ENCODE measurements at places on chromosomes 7 and 10.

GRCh38 chr10:101000915-101001658 is 1.5 kb downstream of the LZTS2 start:
- DNase-seq, result no peak

- DNase-seq, result no peak
Observed at GRCh38 chr7:137671920-137672319, 174.9 kb downstream of the DGKI start.

GRCh38 chr7:33806298-33807154 is 98.8 kb upstream of the BMPER start:
- DNase-seq, result no peak

DNA sequence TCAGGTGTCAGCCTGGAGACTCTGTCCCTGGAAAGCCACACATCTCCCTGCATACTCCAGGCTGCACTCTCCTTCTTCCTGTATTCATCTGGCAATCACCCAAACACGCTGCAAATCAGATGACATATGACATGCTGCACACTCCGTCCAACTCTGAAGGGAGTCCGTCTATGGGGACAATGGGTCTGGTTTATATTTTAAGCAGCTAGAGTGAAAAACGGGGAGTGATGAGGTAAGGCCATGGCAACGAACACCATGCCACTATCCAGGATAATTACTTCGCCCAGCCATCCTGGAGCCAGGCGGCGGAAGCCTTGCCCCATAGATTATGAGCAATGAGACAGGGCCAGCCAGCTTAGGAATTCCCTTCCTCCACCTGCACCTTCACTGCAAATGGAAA is 140.1 kb downstream of the PLXNA4 start:
- no peak for DNase-seq

DNA sequence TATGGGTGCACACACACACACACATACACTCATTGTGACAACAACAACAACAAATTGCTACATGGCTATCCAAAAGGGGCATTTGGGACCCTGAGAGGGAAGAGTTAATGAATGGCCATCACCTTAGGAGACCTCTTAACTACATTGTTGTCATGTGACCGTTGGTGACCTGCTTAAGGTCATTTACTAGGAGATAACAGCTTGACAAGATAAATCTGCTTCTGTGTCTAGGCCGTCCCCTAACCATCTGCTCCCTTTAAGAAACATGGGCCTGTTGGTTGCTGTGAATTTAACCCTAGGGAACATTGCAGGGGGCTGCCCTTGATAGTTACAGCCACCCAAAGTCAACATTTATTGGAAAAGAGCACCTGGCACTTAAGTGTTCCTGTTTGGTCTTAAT is 29.7 kb downstream of the C1QL3 start:
- DNase-seq, result no peak

DNA sequence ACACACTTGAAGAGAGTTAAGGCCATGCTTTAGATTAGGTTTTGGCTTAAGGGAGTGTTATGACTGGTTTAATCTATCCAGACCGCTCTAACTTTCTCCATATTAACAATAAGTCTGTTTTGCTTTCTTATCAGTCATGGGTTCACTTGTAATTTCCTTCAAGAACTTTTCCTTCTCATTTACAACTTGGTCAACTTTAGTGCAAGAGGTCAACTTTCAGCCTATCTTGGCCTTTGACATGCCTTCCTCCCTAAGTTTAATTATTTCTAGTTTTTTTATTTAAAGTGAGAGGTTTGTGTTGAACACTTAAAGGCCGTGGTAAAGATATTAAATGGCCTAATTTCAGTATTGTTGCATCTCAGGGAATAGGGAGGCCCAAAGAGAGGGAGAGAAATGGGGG is 75.6 kb downstream of the MKLN1 start:
- DNase-seq, result no peak

DNA sequence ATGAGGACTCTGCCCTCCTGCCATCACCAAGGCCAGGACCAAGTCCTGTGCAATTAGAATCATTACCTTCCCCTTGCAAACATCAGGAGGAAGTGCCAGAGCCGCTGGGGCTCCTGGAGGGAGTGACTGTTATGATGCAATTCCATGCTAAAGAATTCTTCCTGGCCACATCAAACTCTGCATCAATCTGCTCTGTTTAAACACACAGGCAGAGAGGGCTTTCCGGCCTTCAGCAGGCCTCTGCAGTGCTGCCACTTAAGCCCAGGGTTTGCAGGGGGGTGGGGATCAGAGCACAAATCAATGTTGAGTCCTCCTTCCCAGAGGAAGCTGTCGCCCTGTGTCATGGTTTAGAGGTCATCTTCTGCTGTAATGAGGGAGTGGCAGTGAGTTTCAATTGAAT is 58.1 kb downstream of the CTBP2 start:
- no peak for DNase-seq

- DNase-seq, result no peak
Observed at GRCh38 chr7:149831741-149832219, 6.4 kb upstream of the ZNF862 start.

DNA sequence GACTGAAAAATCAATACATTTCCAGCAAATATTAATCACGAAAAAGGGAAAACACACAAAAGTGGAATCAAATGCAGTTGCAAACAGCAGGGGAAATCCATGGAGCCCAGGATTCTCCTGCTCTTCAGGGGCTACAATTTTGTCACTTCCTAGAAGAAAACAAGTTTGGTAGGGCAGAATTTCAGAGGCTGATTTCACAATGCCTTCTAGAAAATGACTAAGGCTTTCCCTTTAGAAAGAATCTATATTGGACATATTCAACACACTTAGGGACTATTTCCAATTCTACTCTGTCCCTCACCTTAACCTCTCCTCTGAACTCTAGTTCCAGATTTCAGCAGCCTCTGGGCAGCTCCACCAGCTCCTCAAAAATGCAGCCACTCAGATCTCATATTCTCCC is 111.3 kb downstream of the HECTD2 start:
- no peak for DNase-seq

- DNase-seq, result no peak
Observed at GRCh38 chr7:108537229-108537628, 11.3 kb upstream of the PNPLA8 start.

GRCh38 chr7:158384746-158385145 is 202.9 kb downstream of the PTPRN2 start:
- peak; percentile 64 for DNase-seq

DNA sequence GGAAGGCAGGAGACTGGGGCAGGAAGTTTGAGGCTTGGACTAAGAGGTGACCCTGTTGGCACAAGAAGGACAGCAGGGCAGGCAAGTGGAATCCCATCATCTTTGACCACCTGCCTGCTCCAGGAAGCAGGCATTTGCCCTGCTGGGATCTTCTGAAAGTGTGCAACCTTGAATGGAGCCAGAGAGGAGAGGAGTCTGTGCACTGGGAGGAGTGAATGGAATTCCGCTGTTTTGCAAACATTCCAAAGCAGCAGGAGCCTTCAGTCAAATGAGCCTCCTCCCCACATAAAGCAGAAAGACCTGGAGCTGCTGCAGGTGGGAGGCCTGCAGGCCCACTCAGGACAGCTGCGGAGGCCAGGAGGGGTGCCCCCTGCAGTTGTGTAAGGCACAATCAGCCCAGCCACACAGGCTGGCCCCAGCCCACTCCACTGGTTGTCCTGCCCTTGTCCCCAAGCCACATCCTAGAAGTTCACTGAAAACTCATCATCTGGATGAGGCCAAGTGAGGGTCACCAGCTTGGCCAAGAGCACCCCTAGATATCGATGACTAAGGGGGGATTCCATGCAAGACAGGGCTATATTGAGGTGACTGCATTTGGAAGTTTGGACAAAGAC is 249.5 kb downstream of the RPS24 start:
- DNase-seq, result peak; percentile 18

GRCh38 chr7:135713836-135714470 is 14.0 kb downstream of the SLC13A4 start:
- no peak for DNase-seq

DNA sequence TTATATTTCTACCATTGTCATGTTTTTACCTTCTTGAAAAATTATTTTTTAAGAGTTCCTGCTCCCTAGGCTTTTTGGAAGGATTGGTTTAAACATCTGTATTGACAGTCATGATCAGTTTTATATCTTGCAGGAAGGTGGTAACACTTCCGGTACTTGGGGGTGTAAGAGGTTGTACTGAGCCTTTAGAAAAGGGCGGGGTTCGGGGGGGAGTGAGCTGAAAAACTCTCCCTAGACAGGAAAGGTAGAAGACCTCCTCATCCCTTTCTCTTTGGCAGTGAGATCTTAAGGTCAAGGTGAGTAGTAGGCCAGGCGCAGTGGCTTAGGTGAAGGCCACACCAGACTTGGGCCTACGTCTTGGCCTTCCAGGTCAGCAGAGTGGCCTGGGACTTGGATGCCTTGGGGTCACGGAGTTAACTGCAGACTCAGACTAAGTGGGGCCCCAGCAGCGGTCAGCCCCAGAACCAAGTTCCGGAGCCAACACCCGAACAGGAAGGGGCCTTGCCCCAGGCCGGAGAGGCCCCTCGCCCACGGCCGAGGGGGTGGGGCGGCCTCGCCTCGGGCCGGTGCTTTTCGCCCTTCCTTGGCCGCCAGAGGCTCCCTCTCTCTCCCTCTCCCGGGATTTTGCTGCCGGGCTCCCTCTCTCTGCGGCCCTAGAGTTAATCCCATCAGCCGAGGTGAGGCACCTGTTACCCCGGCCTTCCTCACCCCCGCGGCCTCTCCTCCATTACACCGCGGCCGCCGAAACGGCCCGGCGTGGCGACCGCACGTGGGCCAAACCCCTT is at the start of gene PPP1R9A:
TSS of gene PPP1R9A (plus strand) at position 569 of the 785 bp plus-strand sequence. CDS start 2,520 bp downstream, outside the sequence.
- peak; percentile 64 for DNase-seq

GRCh38 chr7:5631752-5632151 is 149.7 kb downstream of the RNF216 start:
- DNase-seq, result no peak

GRCh38 chr10:3054851-3055199 is 12.5 kb upstream of the PFKP start:
- no peak for DNase-seq

DNA sequence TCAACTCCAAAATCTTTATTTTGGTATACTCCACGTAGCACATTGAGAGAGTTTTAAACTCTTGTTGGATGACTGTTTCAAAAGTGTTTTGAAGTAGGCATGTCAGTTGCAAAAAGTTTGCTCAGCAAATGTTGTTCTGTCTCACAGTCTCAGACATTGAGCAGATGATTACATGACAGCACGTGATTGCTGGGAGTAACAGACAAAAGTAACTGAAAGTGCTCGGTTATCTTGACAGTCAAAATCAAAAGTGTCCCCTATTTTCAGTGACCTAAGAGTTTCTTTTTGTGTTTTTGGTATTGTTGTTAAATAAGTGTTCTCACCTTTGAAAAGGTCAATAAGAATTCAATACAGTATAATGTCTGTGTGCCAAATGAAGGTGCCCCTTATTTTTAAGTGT is 84.3 kb downstream of the CFTR start:
- no peak for DNase-seq

- DNase-seq, result no peak
Observed at GRCh38 chr10:76981251-76981650, 656.4 kb downstream of the KCNMA1 start.

- DNase-seq, result no peak
Observed at GRCh38 chr7:133958822-133959221, 168.3 kb upstream of the LRGUK start.

DNA sequence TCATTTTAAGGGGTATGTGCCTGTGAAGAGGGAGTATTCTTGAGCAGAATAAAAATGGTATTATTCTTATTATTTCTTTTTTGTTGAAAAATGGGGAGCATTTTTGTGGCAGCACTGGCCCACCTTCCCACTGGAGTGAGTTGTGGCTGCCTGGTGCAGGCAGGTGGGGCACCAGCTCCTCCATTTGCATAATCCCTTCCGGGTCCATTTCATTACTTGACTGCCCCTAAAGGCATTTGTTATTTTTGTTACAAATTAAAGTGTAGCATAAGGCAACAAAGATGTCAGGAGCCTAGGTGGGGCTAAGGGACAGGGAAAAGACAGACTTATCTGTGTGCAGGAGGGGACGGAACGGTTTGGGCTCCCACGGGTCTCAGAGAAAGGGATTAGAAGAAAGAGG is 26.8 kb downstream of the GOLGA7B start:
- peak; percentile 39 for DNase-seq

DNA sequence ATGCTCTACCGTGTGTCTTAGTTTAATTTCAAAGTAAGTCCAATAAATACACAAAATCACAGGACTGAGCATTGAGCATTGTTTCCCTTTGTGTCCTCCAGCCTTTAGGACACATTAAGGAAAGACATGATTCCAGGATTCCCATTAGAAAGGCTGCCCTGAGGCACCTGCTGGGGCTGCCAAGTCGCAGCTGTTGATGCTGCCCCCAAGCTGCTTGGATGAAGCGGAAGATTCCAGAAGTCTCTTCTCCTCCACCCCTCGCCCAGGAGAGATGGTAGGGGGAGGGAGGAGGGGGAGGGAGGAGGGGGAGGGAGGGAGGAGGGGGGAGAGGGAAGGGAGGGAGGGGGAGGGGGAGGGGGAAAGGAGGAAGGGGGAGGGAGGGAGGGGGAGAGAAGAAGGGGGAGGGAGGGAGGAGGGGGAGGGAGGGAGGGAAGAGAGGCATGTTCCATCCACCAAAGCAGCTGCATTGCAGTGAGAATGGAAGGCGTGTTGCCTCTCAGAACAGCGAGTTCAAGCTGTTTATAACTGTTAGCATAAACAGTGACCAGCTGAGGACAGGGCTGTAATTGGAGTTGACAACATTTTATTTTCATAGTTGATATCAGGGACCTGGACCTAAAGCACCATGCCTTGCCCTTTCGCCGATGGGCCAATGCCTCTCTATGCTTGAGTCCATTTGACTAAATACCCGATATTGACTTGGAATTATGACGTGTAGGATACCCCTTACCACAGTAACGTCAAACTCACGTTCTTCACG is 67.3 kb downstream of the DIP2C start:
- no peak for DNase-seq

DNA sequence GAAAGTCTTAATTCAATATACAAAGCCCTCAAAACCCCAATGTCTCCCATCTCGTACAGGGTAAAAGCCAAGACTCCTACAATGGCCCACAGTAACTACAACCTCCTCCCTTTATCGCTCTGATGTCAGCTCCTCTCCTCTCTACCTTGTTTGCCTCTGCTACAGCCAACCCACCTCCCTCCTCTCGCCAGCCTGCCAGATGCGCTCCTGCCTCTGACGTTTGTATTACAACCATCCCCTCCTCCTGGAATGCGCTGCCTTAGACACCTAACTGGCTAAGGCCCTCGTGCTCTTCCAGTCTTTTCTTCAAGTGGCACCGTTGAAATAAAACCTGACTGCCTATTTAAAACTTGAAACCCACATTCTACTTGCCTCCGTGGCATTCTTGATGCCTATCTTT is 115.3 kb upstream of the MYO3A start:
- DNase-seq, result no peak

GRCh38 chr7:155669717-155670505 is 25.4 kb downstream of the RBM33 start:
- no peak for DNase-seq

GRCh38 chr7:94974423-94974822 is 67.0 kb downstream of the PPP1R9A start:
- DNase-seq, result no peak
